Dermis blood vessel endothelial cell (primary cell): ENCODE measurements at places on chromosomes 12 and 14. TPM values are rescaled to one million over a fixed set of nuclear protein-coding genes. Genes with fewer than 3 reads are reported as not detected.
A peak's percentile ranks its signal among the peaks of the same experiment; 100 is the strongest.

Gene NANOG
- not detected in 2 replicates for total RNA-seq

Gene CLEC4A
- total RNA-seq = 0.19 TPM in 1 of 2 replicates, not detected in the other

Gene GRIN2B
- under 0.01 TPM in 1 of 2 replicates, not detected in the other for total RNA-seq

Gene FAM90A1
- 0.05 TPM in 1 of 2 replicates, not detected in the other for total RNA-seq

Gene IFNG-AS1
- not detected in 2 replicates for total RNA-seq

Gene SERPINA9
- total RNA-seq = not detected in 2 replicates

Gene CIROP
- not detected in 2 replicates for total RNA-seq

Gene NXPH4
- total RNA-seq = 0.51 TPM in 1 of 2 replicates, not detected in the other

Gene LRFN5
- not detected in 2 replicates for total RNA-seq

Gene GNB3
- total RNA-seq = 0.28 and 1.0 TPM in 2 replicates

GRCh38 chr14:89990218-89990617 lies 34.5 kb downstream of the TDP1 start:
- DNase-seq = no peak

DNA sequence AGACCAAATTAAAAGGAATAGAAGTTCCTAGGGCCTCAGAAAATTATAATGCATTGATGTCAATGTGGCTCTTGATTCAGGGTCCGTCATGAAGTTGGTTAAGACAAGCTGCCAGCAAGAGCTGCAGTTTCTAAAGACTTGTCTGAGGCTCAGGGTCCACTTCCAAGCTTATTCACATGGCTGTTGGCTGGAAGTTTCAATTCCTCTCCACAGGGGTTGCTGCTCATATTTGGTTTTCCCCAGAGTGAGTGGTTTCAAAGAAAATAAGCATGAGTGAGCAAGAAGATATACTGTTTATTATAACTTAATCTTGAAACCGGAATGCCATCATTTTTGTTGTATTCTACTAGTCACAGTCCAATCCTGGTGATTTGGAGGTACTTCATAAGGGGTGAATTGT lies 1247.4 kb downstream of the LRFN5 start:
- DNase-seq = no peak

- DNase-seq = peak; percentile 43
Observed at GRCh38 chr12:12976366-12976765, 23.7 kb downstream of the HEBP1 start.

GRCh38 chr12:38016602-38017001 lies 300.0 kb upstream of the ALG10B start:
- no peak for DNase-seq

- no peak for DNase-seq
Observed at GRCh38 chr14:56794557-56795283, 15.6 kb downstream of the OTX2 start.

GRCh38 chr14:69693145-69693544 lies 73.8 kb upstream of the SRSF5 start:
- peak; percentile 72 for DNase-seq

DNA sequence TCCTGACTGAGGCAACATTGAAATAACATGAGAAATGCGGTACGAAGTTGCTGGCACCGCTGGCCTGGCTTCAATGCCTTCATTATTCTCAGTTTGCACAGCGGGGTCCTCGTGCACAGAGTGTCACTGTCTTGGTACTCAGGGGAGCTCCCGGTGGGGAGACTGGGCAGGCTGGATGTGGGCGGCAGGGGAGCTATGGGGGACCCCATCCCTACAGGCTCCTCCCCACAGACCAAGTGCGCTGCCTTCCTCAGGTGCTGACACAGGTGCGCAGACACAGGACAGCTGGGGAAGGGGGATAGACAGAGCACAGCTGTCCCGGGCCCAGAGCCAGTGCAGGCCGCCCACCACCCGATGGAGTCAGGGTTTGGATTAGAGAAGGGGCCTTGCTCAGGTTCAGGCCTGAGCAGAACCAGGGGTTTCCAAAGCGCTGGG lies 270.1 kb downstream of the ADGRD1 start:
- no peak for DNase-seq

- DNase-seq = no peak
Observed at GRCh38 chr12:104520242-104520900, 63.6 kb downstream of the CHST11 start.

GRCh38 chr12:124566997-124567672 lies at the start of gene NCOR2:
Gene NCOR2, minus strand, starts transcription at chr12:124567612. Its CDS starts 72,361 bp downstream, at chr12:124495251.
- no peak for DNase-seq

GRCh38 chr14:99408971-99409289 lies 71.7 kb downstream of the SETD3 start:
- DNase-seq = no peak

DNA sequence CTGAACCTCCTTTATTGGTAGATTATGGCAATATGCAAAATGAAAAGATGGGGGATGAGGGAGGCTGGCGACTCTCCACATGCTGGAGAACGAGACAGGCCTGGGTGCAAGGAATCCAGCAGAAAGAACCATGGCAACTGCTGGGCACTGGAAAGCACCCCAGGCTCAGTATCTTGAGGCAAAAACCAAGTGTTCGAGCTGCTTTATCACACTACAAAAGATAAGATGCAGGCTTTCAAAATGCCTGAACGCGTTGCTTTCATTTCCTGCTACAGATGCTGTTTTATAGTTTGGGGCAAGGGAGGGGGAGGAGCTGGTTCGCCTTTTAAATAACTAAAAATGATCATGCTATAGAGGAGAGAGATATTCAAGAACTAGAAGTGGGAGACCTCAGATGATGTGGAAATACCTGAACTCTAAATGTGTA lies 38.9 kb downstream of the NIN start:
- no peak for DNase-seq

DNA sequence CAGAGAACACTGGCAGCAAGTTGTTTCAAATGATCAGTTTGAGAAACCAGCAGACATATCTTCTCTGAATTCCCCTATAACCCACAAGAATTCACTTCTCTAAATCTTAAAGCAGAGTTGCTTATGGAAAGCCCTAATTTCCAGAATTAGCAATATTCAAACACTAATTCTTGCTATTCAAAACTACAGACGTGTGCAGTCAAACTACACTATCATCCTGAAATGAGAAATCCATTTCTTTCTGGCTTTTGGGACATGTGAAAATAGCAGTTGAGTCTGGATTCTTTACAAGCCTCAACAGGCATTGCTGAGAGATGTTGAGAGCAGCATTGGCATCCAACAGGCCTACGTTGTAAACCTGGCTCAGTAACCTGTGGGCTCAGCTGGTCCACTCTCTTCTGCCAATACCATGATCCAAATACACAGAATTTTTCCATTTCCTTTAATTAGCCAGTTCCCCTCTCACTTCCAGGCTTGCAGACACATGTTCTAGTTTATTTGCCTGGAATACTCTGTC lies 74.6 kb upstream of the TMTC1 start:
- DNase-seq = no peak

GRCh38 chr14:20400965-20401593 lies 12.2 kb downstream of the TEP1 start:
- DNase-seq = peak; percentile 62

DNA sequence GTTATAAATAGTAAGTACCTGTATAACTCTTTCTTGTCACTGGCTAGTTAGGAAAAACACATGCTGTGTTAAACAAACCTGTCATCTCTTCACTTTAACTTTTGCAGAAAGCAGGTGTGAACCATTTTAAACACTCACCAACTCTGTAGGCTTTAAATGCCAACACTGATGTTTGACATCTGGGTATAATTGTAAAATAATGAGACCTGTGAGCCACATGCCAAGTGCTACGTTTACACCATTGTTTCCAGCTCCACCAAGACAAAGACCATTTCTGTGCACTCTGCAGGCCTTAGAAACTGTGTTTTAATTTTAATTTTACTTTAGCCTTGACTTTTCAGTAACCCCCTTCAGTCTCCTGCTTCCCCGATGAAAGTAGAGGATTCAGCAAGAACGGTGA lies 11.0 kb downstream of the TPH2 start:
- no peak for DNase-seq

DNA sequence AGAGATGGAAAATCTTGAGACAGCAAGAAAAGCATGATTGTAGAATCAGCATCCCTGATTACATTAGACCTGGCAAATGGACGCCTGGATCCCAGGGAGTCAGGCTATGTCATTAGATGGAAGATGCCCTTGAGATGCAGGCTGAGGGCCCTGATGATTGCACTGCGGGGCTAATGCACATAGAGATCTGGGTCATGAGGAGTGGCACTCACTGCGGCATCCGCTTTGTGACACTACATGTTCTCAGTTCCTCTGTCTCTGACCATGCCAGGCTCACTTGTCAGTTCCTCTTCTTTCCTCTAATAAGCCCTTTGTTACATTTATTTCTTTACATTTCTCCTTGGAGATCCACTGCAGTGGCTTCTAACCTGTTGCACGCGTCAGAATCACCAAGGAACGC lies 70.1 kb upstream of the GPATCH2L start:
- no peak for DNase-seq

GRCh38 chr12:90331821-90332220 lies 623.2 kb downstream of the CCER1 start:
- DNase-seq = peak; percentile 19

DNA sequence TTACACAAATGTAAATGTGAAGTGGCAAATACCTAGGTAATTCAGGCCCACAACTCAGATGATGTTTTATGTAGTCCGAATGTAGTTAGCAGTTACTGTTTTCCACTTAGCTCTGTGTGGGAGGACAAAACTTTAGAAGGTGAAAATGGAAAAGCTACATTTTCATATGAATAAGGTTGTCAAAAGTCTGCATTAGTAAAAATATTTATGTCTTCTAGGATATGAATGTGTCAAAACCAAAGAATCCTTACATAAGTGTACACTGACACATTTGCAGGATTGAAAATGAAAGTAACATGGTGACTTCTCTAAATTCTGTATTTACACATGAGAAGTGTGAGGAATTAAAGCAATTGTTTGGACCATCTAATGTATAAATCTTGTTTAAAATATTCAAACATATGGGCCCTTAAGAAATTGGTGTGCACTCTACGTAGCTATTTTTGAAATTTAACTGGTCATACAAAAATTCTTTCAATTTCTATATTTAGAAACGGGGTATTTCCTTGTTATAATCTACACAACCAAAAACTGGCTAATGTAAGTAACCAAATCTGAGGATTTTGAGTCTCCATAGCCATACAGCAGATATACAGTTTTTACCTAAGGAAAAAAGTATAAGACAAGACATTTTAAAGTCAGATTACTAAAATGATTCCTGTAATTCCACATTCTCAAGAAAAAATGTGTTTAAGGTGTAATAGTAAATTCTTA lies 5.4 kb downstream of the CDKN1B start:
- DNase-seq = peak; percentile 53

- DNase-seq = peak; percentile 67
Observed at GRCh38 chr12:19440019-19440858, 947 bp downstream of the AEBP2 start.

DNA sequence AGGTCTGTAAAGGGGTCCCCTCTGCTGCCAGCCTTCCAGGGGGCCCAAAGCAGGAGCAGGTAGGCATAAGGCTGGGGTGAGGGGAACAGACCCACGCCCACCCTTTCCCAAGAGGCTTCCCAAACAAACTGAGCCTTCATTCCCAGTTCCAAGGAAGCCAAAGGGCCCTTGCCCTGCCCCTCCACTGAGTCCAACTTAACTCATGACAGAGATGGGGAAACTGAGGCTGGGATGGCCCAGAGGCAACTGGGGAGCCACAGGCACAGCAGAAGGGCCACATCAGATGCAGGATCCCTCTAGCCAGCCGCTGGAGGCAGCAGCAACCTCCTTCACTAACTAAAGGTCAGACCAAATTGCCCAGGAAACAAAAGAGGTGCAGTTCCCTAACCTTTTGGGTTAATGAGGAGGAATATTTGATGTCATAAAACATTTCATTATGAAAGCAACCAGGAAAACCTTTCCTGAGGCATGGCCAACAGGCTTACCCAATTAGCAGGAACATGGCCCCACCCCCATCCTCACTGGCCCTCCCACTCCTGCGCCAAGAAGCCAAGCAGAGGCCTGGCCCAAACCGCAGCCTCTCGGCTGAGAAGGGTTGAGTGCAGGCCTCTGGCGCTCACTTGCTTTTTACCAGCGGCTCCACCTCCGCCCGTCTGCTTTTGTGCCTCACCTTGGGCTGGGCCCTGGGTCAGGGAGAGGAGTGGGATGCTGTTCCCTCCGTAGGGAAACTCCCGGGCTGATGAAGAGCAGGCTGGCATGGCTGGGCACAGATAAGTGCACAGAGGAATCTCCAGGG lies 293.5 kb upstream of the RTL1 start:
- DNase-seq = no peak

GRCh38 chr12:106647793-106648514 lies 65.2 kb downstream of the RFX4 start:
- no peak for DNase-seq
